ENCODE measurements at places on chromosomes 3 and 15.

GRCh38 chr3:11461226-11461625 lies 182.5 kb downstream of the VGLL4 start:
- DNase-seq: no peak

GRCh38 chr3:78204977-78205376 lies 1165.1 kb downstream of the ROBO2 start:
- DNase-seq: peak; percentile 17

DNA sequence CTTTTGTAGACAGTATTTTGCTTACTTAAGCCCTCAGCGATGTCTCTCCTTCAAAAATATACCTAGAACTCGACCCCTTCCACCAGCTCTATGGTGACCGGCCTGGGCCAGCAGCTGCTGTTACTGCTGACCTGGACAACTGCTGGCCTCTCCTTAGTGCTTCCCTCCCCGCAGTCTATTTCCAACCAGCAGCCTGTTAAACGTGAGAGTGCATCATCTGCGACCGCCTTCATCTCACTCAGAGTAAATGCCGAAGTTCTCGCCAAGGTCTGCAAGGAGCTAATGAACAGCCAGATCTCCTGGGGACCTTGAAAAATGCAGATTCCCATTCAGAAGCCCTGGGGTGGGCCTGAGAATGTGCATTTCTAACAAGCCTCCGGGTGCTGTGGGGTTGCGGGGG lies 86.7 kb downstream of the RPLP1 start:
- no peak for DNase-seq

DNA sequence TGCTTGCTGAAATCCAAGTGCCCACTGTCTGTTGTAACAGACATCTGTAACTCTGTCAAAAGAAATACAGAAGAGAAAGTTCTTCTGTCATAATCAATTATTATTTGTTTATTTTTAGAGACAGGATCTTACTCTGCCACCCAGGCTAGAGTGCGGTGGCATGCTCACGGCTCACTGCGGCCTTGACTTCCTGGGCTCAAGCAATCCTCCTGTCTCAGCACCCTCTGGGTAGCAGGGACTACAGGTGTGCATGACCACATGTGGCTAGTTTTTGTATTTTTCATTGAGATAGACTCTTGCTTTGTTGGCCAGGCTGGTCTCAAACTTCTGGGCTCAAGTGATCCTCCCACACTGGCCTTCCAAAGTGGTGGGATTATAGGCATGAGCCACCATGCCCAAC lies 177.6 kb upstream of the SETMAR start:
- DNase-seq: no peak

DNA sequence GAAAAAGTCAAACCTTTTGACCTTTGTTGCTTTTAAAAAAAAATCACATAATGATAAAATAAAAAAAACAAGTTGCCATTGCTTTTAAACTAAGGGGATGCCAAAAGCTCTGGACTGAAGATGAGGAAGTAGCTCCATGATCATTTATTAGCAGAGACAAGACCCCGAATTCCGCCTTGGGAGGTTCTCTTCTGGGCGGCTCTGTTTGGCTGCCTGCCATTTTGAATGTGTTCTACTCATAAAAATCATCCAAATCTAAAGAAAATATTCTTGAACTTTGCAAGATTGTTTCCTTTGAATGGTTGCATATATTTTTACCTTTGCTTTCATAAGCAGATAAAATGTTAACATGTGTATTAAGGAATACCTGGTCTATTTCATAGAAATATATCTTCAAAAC lies 63.8 kb downstream of the NCEH1 start:
- DNase-seq: no peak

DNA sequence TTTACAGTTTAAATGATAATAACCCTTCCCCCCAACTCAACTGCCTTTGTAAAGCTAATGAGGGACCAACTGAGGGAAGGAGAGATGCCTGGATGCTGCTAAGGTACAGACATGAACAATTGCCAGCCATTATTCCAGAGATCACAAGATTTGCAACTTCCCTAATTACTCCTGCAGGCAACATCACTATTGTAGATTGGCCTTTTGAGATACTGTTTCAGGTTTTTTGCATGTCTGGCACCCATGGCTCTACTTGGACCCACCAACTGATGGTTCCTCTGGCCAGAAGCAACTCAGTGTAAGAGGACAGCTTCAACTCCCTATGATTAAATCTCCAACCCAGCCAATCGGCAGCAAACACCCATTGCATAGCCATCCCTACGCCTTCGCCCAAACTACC lies 478.7 kb downstream of the FHIT start:
- DNase-seq: no peak

DNA sequence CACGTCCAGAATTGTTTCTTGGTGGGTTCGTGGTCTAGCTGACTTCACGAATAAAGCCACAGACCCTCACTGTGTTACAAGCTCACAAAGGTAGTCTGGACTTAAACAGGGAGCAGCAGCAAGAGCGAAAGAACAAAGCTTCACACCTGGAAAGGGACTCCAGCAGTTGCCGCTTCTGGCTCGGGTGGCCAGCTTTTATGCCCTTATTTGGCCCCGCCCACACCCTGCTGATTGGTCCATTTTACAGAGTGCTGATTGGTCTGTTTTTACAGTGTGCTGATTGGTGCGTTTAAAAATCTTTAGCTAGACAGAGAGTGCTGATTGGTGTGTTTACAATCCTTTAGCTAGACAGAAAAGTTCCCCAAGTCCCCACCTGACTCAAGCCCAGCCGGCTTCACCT lies 194.2 kb upstream of the NDN start:
- no peak for DNase-seq

DNA sequence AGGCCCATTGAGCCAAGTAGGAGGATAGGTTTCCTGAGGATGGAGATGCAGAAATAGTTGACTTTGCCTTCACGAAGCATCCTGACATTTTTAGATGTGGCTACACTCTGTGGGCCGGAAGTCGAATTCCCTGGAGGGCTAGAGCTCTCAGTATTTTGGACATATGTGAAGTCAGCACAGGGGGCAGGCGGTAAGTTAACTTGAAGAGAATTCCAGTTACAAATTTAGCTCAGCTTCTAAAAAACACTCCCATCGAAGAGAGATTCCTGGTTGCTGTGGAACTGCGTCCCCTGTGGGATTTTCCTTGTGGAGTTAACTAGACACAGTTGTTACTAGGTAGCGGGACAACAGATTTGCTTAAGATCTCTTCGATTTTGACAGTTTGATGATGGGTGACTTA lies 161.9 kb upstream of the RGMA start:
- DNase-seq: no peak

DNA sequence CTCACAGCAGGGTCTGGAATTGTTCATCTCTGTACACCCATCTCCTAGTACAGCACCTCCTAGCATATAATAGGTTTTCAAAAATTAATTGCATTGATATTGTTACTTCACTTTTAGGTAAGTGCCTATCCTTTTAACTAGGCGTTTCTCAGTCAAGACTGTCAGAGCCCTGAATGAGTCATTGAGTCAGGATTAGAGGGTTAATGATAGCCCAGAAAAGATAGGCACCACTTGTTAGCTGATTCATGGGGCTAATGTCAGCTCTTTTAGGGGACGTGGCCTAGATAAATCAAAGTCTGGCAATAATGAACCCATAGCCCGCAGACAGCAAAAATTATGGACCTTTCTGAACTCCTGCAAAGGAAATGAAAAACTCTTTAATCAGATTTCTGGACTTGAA lies 42.9 kb downstream of the TIMP4 start:
- no peak for DNase-seq

GRCh38 chr3:79367066-79367465 lies 400.7 kb downstream of the ROBO1 start:
- DNase-seq: peak; percentile 66

DNA sequence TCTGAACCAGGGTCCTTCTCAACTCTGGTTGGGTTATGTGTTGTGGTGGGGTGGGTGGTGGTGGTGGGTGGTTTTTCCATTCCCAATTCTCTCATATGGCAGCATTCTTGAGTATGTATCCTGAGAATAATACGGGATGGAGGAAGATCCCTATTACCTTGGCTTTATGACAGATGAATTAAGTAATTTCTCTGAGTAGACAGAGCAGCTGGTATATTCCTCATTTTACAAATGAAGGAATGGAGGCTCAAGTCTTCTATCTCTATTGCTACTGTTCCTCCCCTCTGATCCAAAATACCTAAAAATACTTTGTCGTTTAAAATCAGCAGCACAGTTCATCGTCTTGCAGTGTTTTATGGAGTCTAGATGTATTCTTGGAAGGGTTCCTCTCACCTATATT lies 10.4 kb downstream of the GYG1 start:
- no peak for DNase-seq

DNA sequence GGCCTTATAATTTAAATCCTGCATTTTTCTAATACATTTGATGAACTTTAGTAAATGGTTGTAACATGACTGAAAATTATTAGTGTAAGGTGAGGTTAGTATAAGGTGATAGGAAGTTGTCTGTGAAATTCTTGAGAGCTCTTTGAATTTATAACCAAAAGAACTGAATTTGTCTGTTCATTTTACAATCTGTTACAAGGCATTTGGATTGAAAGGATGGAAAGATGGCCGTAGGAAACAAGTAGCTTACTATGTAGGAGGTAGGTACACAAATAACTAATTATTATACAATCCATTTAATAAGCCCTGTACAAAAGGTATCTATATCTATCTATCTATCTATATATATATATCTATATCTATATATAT lies 6.6 kb downstream of the DIPK2A start:
- DNase-seq: no peak

- DNase-seq: no peak
Measured at GRCh38 chr3:5444253-5444652, 256.7 kb downstream of the EDEM1 start.

- DNase-seq: no peak
Measured at GRCh38 chr3:141353652-141354495, 14.4 kb upstream of the ZBTB38 start.

- no peak for DNase-seq
Measured at GRCh38 chr3:168157099-168157700, 61.5 kb upstream of the GOLIM4 start.

GRCh38 chr3:111229301-111229700 lies 157.7 kb downstream of the NECTIN3 start:
- no peak for DNase-seq

DNA sequence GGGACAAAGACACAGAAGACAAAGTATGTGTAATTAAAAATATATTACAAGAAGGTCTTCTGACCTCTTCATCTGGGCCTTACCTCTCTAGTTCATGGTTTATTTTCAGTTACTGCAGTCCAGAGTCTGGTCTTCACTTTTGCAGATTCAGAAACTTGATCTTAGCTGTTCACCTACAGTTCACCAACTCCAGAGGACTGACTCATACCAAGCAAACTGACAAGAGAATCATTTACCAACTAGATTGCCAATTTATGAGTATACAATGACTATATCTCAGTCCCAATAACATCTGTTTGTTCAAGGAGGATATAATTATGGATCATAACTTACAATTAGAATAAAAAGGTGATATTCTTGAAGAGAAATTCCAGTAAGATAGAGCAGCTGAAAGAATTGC lies 9.0 kb downstream of the P2RY1 start:
- DNase-seq: no peak

- DNase-seq: no peak
Measured at GRCh38 chr3:66662894-66663293, 162.1 kb upstream of the LRIG1 start.

DNA sequence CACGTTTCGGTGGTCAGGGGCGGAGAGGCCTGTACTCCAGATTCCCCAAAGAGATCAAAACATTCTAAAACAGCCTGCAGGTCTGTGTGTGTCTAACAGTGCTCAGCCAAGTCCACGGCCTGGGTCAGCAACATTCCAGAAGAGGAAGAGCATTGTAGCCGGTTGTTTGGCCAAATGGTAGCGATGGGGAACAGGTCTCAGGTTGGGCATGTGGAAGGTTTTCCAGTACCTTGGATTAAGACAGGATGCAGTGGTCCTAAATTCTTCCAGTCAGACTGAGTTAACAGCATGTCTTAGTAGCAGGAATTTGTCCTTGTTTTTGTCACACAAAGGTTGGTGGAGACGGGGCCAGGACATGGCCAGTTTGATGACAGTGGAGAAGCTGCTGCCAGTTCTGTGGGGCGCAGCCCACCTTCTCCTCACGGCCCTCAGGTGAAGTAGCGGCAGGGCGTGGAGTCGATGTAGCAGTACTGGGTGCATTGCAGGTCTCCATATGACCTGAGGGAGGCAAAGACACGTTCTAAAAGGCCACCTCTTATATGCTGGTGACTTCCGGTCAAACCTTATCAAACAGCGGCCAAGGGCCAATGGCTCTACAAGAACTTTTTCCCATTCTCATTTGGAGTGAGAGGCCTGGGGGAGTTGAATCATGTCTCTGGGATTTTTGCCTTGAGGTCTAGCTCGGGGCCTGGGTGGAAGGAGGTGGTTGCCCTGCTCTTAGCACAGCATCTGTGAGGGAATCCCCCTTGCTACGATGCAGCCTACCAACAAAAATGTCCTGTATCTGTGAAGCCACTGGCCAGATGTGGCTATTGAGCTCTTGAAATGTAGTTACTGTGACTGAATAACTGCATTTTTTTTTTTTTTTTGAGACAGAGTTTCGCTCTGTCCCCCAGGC lies 24.1 kb downstream of the EAF1 start:
- DNase-seq: no peak

- no peak for DNase-seq
Measured at GRCh38 chr15:51048308-51048707, 46.4 kb downstream of the TNFAIP8L3 start.

DNA sequence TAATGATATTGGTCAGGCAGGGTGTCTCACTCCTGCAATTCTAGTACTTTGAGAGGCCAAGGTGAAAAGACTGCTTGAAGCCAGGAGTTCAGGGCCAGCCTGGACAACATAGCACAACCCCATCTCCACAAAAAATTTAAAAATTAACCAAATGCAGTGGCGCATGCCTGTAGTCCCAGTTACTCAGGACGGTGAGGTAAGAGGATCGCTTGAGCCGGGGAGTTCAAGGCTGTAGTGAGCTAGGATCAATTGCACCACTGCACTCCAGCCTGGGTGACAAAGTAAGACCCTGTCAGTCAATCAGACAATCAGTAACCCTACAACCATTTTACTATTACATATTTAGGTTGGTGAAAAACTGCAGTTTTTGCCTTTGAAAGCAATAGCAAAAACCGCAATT lies 43.0 kb downstream of the RBM15B start:
- no peak for DNase-seq

- DNase-seq: no peak
Measured at GRCh38 chr3:134338516-134339261, 35.6 kb downstream of the AMOTL2 start.

DNA sequence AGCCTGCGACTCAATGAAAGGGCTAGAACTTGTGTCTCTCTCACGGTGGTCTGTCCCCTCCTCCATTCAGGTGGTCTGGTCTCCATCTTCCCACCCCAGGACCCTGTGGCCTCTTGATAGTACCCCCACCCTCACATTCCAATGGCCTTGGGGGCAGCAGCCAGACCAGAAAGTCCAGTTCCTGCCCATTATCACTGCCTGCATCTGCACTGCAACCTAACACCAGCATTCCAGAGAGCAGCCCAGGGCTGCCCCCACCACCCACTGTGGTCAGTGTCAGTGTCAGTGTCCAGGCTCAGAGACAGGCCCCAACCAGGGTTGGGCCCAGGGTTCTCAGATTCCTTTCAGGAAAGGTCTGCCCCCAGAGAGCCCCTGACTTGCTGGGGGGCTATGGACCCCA lies 12.6 kb downstream of the IGDCC3 start:
- no peak for DNase-seq

- no peak for DNase-seq
Measured at GRCh38 chr15:65212097-65212496, 824 bp upstream of the CILP start.
